ENCODE measurements at places on chromosomes 5 and 9.
A peak's percentile ranks its signal among the peaks of the same experiment; 100 is the strongest.

GRCh38 chr5:104062621-104063377 lies 500.2 kb upstream of the NUDT12 start:
- DNase-seq: no peak

GRCh38 chr9:25964239-25964638 lies 286.0 kb upstream of the TUSC1 start:
- peak; percentile 9 for DNase-seq

DNA sequence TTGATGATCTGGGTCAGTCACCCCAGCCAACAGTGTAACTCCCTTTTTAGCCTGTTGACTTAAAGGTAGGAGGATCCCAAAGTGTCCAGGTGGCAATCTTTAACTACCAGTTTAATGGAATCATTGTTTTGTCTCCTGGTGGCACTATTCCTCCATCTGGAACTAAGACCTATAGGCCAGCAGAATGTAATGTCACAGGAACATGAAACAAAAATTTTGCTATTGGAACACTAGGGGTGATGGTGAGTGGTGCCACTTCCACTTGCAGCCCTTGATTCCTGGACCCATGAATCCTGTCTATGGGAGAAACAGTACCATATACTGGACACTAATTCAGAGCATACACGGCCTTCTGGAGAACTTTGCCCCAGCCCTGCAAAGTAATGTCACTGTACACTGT lies 219.5 kb upstream of the RASA1 start:
- no peak for DNase-seq

DNA sequence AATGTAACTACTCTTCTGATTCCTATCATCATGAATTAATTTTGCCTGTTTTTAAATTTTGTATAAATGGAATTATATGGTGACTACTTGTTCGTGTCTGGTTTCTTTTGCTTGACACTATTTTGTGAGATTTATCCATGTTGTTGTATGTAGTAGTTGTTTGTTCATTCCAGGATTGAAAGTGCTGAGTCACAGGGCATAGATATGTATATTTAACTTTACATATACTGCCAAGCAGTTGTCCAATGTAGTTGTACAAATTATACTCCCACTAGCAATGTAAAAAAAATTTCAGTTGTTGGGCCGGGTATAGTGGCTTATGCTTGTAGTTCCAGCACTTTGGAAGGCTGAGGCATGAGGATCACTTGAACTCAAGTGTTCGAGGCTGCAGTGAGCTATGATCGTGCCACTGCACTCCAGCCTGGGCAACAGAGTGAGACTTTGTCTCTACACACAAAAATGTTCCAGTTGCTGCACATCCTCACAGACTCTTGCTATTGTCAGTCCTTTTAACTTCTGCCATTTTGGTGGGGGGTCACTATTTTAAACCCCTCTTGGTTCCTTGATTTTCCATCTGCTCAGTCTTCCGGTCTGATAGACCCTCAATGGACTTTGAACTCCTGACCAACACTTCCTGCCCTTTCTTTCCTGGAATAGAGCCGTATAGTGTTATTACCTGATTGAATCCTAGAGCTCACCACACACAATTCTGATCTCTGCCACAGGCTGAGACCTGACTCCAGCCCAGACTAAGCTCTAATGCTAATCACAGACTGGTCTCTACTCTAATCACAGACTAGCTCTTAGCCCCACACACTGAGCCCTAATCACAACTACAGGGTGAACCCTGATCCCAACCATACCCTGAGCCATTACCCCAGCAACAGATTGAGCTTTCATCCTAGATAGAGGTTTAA lies 69.3 kb upstream of the MELK start:
- no peak for DNase-seq

GRCh38 chr9:27556470-27556869 lies 16.8 kb downstream of the C9orf72 start:
- no peak for DNase-seq

- DNase-seq: no peak
Observed at GRCh38 chr5:165457859-165458481, 1952.6 kb downstream of the MAT2B start.

DNA sequence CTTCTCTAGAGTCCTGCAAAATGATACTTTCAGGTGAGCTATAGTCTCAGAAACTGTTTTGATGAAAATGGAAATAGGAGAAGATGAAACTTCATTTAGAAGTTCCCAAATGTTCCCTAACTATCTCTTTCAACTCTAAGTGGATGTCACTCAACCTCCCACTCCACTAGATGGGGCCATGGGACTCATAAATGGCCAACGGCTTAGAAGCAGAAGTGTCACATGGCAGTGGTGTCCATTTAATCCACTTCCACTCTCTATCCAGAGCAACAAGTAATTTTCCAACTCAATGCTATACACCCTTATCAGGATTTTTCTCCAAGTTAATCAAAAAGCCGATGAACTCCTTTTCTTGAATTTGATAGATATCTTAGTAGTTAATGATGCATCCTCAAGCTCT lies 295.7 kb downstream of the EDIL3 start:
- no peak for DNase-seq

- no peak for DNase-seq
Observed at GRCh38 chr5:153610811-153611210, 120.3 kb downstream of the GRIA1 start.

Measured in NCI-H774 (cell line).